ENCODE measurements at places on chromosomes 4 and X.
A peak's percentile ranks its signal among the peaks of the same experiment; 100 is the strongest.

GRCh38 chr4:144666539-144667175 is 20.7 kb downstream of the HHIP start:
- no peak for DNase-seq

- no peak for DNase-seq
Measured at GRCh38 chr4:86935566-86935852, 698 bp downstream of the AFF1 start.

DNA sequence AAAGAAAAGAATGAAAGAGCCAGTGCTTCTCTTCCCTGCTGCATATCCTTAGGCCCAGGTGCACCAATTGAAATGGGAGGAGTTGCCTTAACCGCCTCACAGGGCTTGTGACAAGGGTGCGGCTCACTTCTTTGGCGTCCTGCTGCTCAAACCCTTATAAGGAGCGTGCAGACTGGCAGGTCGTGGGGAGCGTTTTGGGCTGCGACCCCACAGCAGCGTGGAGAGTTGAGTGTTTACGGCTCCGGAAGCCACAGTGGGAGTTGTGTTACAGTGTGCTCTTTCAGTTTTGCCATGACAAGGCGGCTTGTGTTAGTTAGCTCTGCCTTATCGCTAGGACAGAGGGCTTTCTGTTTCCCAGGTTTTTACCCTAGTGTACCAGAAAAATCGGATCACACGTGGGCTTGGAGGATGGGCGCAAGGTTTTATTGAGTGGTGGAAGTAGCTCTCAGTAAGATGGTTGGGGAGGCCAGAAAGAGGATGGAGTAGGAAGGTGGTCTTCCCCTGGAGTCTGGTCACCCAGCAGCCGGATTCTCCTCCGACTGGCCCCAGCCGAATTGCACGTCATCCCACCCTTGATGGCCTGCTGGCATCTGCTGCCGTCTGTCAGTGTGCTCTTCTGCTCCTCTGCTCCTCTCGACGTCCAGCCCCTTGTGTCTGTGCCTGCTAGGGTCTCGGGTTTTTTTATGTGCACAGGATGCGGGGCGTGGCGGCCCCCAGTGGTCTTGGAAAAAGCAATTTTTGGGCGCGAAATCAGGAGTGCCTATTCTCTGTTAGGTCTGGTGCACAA is 718.9 kb downstream of the ARAP2 start:
- no peak for DNase-seq

- DNase-seq: no peak
Measured at GRCh38 chr4:88285235-88285653, 883 bp upstream of the PPM1K start.

- DNase-seq: no peak
Measured at GRCh38 chrX:21586001-21586400, 72.1 kb downstream of the KLHL34 start.

- DNase-seq: no peak
Measured at GRCh38 chrX:37904833-37905232, 57.5 kb upstream of the DYNLT3 start.

DNA sequence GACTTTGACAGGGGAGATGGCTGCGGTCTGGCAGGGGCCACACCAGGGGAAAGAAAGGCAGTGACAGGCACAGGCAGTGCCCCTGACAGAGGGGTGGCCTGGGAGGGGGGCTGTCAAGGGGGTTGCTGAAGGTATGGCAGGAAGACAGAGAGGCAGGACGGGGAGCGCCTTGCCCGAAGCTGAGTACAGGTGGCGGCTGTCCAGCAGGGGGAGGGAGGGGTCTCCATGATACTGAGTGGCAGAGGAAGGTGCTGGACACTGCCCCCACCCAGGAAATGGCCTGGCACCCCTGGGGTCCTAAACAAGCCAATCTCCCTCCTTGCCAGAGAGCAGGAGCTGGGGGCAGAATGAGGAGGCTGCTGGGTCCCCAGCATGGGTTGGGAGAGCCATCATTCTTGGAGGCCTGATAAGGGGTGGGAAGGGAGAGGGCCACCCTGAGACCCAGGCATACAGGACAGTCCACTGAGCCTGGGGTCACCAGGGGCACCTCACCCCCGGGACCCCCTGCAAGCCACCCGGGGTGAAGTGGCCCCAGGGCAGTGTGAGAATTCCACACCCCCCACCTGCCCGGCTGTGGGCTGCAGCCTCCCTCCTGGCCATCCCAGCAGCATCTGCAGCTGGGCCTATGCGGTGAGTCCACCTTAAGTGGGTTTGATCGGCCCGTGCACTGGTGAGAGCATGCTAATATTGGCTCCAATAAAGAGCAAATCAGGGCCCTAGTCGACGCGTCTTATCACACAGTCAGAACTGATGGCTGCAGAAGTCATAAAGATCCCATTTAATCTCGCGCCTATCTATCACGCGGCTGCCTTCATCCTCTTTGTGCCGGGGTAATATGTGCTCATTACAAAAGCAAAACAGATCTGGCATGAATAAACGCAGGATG is 108.5 kb downstream of the FAM53A start:
- no peak for DNase-seq

GRCh38 chrX:101759000-101759399 is 99.3 kb upstream of the ARMCX2 start:
- no peak for DNase-seq

- DNase-seq: no peak
Measured at GRCh38 chrX:16479206-16479869, 170.6 kb upstream of the S100G start.

- DNase-seq: no peak
Measured at GRCh38 chrX:130631011-130631410, 229.2 kb downstream of the RBMX2 start.

GRCh38 chr4:84952004-84952403 is 14.5 kb downstream of the WDFY3 start:
- no peak for DNase-seq

- DNase-seq: no peak
Measured at GRCh38 chr4:47374477-47374876, 89.0 kb downstream of the COMMD8 start.

GRCh38 chr4:83205760-83206159 is 78.8 kb downstream of the COQ2 start:
- DNase-seq: no peak

DNA sequence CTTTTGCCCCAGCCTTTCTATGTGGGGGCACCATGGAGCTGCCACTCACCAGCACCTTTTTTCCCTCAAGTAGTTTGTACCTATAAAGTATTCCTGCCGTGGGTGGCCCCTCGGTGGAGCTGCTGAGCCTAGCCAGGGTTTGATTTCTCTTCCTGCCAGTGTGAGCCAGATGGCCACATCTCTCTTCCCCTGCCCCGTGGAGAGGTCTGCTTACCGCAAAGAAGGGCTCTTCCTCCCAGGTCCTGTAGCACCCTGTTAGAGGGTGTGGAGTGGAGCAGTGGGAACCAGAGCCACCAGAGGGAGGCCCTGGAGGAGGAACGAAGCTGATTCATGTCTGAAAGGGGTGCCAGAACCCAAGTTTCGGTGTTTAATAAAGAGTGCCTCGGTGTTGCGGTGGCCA is 95.4 kb downstream of the PTTG2 start:
- DNase-seq: no peak

DNA sequence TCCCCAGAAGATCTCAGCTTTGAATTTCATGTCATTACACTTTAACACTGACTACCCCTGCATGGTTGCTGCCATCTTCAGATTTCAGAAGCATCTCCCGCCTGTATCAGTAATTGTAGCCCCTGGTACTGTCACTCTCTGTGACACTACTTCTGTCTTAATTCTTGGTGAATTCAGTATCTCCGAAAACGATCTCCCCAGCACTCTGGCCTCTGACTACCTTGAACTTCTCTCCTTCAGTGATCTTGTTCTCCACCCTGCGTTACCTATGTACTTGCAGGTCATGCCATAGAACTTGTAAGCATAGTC is 53.8 kb upstream of the ABCG2 start:
- no peak for DNase-seq

DNA sequence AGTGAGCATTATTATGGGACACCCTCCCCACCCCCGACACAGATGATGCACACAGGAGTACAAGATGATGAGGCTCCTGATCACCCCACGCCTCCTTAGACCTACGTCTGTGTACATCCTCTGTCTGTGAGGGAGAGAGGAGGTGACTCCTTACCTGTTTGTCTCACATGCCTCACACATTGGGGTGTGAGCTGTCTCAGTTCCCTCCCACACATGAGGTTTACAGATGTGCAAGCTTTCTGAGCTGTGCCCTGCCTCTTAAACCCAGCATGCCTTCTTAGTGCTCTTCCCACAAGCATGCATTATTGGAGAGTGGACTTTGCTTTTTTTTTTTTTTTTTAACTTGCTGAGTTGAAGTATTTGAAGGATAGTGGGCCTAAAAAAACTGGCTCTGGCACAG is 76.7 kb downstream of the CLCN5 start:
- DNase-seq: no peak

GRCh38 chrX:30643313-30643821 is 9.9 kb upstream of the GK start:
- DNase-seq: no peak

DNA sequence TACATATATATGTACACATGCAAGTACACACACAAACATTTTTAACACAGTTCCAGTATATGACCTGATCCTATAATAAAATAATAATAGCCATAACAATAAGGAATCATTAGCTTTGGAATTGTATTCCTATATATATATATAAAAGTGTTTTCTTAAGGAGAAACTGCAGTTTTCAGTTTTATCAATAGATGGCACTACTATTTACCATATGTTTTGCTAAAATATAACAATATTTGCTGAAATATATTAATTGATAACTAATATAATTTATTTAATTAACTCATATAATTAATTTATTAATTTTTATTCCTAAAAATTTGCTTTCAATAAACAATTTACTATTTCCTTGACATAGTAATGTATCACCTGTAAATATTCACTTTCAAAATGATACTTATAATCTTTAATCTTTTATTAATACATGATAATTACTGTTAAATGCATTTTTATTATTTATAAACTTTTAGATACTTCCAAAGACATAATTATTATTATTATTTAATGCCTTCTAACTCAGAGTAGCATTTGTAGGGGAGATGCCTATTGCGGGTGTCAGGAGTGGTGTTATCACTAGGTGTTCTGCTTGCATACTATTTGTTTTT is 599.5 kb downstream of the FSTL5 start:
- no peak for DNase-seq

GRCh38 chr4:74410272-74410671 is 34.7 kb upstream of the AREG start:
- no peak for DNase-seq

GRCh38 chrX:116292183-116292582 is 121.6 kb downstream of the AGTR2 start:
- DNase-seq: no peak

DNA sequence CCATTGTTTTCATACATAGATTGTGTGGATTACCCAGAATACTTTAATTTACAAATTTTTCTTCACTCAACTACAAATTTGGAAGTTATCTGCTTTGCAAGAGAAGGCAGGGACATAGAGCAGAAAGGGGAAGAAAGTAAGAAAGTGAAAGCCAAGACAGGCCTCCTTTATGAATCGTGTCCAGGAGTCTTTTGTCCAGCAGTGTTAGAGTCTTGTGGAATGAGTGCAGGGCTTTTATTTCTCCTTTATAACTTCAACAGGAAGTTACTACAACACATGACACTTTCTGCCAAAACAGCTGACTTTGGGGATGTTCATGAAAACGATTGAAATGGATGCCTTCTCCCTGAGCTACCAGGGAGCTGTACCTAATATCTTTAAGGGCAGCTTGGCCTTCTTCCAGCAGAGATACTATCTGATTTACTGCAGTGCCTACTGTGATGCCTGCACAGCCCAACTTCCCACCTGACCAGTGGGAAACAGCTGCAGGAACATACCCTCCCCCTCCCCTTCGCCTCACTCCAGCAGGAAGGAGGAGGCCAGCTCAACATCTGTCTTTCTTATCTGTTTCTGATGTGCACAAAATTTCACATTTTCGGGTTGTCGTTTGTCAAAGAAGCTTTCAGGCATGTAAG is 557.7 kb upstream of the SLIT2 start:
- no peak for DNase-seq

DNA sequence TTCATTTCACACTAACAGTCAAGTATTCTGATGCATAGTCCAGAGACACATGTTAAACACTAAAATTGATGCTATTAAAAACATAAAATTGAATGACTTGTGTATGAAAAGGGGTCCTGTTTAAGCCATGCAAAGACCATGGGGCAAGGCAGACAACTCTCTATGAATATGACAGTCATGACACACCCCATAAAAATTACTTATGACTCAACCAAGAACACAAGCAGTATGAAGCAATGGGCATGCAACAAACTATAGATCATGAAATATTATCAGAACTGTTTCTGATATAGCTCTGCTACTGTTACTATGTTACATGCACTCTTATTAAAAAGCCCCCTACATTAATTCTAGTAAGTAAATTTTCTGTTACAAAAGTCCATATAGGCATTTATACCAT is 57.5 kb upstream of the ZCCHC13 start:
- DNase-seq: no peak

- DNase-seq: peak; percentile 35
Measured at GRCh38 chr4:9979101-9979701, 42.1 kb downstream of the SLC2A9 start.

DNA sequence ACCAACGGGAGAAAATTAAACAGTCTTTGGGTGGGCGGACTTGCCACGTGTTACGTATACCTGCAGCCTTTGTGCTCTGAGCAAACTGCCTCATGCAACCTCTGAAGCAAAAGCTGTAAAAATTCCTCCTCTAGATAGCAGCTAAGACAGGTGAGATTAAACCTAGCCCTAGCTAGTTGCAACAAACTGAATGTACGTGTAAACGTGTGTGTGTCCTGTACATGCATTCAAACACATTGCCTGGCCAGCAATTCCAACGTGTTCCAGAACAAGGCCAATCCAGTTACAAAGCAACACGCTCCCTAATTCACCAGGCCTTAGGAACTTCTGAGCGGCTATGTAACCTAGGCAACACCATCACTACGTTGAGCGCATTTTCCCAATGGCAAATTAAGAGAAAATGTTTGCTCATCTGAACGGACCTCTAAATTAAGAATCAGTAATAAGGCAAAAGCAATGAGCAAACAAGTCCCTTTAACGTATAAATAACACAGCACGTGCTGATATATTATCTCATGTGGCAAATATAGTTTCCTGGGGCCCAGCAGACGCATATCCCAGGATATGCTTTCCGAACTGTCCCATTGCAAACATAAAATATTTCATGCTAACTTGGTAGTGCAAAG is 792 bp downstream of the PPID start:
- DNase-seq: no peak

DNA sequence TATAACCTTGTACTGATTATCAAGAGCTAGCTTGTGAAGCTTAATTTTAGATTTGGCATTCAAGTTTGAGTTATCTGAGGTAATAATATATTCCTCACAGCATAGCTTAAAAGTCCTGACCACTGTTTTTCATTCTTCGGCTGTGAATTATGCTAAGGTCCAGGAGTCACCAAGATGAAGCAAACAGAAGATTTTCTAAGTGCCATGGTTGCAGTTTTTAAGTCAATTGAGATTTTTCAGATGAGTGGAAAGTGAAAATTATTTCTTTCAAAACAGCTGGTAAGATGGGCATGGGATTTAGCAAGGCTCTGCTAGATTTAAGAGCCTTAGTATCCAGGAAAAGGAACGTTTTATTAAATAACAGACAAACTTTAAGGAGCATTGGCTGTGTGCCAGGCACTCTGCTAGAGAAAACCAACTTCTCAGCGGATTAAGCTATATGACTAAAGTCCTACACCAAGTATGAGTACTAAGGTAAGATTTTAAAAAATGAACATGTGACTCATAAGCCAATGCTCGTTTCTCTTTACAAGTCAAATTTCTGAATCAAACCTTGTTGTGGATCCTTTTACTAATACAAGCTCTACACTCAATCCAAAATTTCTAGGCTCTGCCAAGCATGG is 149.9 kb upstream of the IL15 start:
- no peak for DNase-seq

Measured in NCI-H774 (cell line).